ENCODE measurements at places on chromosomes 11 and 22. TPM values are rescaled to one million over a fixed set of nuclear protein-coding genes. Genes with fewer than 3 reads are reported as not detected.

CARD10 gene
- total RNA-seq: not detected

LRRN4CL gene
- not detected for total RNA-seq

GRM5 gene
- total RNA-seq: not detected

OR56B1 gene
- total RNA-seq: 0.42 TPM

DEPDC5 gene
- total RNA-seq: 25.9 TPM

CBX6 gene
- 28.7 TPM for total RNA-seq

LUZP2 gene
- total RNA-seq: not detected
